ENCODE measurements at places on chromosomes 2 and 18.

- peaks cover 5% of the 10 kb centered on the region for H3K27me3 ChIP-seq
- H3K4me3 ChIP-seq: no peak overlapping the region
- H3K27ac ChIP-seq: no peak overlapping the region
- no peaks in the 10 kb centered on the region for H3K36me3 ChIP-seq
- peaks cover 23% of the 10 kb centered on the region for H3K4me1 ChIP-seq
These were observed 223.3 kb downstream of the METTL4 start for GRCh38 chr18:2348003-2348402.

DNA sequence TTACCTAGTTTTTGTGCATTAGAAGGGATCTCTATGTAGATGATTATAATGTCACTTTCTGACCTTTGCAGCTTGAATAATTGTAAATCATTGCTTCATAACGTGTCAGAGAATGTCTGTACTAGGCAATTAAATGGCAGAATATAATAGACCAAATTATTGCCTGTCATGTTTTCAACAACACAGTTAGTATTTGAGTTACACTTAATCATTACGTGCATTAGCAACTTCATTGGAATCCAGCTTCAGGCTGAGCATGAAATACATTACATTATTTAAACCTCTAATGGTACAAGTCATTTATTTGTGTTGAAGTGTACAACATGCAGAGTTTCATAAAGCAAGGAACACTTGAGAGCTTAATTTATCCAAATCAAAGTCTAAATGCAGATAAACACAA, 48.0 kb downstream of the ZNF407 start:
- no peak overlapping the region for H3K4me3 ChIP-seq
- H3K4me1 ChIP-seq: peaks cover 21% of the 10 kb centered on the region
- no peaks in the 10 kb centered on the region for H3K27me3 ChIP-seq
- H3K27ac ChIP-seq: no peak overlapping the region
- H3K36me3 ChIP-seq: peaks cover 10% of the 10 kb centered on the region

DNA sequence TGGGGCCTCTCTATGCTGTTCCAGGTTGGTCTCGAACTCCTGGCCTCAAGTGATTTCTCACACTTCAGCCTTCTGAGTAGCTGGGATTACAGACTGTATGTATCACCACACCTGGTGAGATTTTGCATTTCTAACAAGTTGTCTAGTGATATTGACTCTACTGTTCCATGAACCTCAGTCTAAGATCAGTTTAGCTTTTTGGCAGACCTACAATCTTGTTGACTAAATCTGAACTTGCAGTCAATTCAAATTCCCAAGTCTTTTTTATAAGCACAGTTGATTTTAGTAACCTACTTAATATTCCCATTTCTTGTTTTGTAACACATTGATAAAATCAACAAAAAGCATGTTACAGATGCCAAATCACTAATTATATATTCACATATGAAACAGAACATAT, 266.1 kb upstream of the CYP26B1 start:
- H3K4me1 ChIP-seq: peaks cover 2% of the 10 kb centered on the region
- H3K4me3 ChIP-seq: no peak overlapping the region
- H3K36me3 ChIP-seq: peaks cover 36% of the 10 kb centered on the region
- H3K27me3 ChIP-seq: no peaks in the 10 kb centered on the region
- DNase-seq: no peak
- H3K27ac ChIP-seq: no peak overlapping the region

GRCh38 chr18:30135938-30136337, 906.6 kb downstream of the DSC3 start:
- DNase-seq: no peak
- H3K27ac ChIP-seq: no peak overlapping the region
- H3K27me3 ChIP-seq: no peaks in the 10 kb centered on the region
- H3K4me3 ChIP-seq: no peak overlapping the region
- no peaks in the 10 kb centered on the region for H3K36me3 ChIP-seq

DNA sequence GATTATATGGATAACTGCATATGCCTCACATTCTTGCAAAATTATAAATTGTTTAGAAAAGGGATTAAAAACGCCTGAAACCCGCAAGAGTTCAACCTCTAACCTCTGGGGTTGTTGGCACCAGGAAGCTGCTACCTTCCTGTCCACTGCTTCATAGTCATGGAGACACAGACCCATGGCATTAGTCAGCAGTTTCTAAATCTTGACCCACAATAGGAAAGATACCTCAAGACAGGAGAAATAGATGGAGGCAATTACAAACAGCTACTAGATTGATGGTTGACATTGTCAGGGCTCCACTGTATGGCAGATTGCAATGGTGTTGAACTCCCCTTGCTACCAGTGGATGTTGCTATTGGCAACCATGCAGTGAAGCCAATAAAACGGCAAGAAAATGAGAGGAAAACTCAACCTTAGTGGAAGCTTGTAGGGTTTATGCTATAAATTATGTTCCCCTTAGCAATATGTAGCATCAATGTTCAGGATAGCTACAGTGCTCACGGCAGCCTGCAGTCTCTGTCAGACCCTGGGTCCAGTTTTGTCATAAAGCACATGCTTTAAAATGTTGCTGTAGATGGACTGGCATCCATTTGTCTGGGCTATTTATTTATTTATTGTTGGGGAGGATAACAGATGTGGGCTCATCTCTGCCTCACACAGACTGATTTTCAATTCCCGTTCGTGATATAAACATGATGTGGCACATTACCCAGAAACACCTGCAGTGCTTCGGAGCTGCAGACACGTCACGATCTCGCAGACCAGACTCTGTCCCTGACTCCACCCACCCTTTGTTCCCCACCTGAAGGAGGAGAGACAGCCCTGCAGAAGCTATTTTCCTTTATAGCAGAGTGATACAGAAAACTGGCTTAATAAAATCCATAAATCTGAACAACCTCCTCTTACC, 233.4 kb downstream of the AGPS start:
- no peaks in the 10 kb centered on the region for H3K27me3 ChIP-seq
- peak overlapping the region; percentile 47 for H3K27ac ChIP-seq
- no peak overlapping the region for H3K4me3 ChIP-seq
- peaks cover 5% of the 10 kb centered on the region for H3K36me3 ChIP-seq
- no peak for DNase-seq
- peaks cover 39% of the 10 kb centered on the region for H3K4me1 ChIP-seq

GRCh38 chr2:47891369-47892337, 14.6 kb downstream of the FBXO11 start:
- no peak for DNase-seq
- no peaks in the 10 kb centered on the region for H3K27me3 ChIP-seq
- H3K36me3 ChIP-seq: peaks cover 8% of the 10 kb centered on the region
- H3K4me1 ChIP-seq: peaks cover 35% of the 10 kb centered on the region

DNA sequence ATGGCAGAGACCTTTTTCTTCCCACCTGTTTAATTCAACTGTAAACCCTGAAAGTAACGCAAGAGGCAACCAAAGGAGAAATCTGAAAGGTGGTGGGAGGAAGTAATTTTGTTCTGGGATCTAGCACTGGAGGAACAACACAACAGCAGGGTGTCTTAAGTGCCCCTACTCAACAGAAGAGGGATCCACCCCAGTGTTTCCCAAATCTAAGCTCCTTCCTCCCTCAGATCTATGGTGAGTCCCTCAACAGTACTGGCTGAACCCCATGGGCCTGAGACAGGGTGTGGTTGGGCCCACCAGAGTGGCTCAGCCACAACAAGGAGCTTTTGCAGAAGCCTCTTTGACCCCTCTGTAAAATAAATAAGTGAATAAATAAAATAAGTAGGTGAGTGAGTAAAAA, 790.3 kb downstream of the ERBB4 start:
- H3K36me3 ChIP-seq: no peaks in the 10 kb centered on the region

DNA sequence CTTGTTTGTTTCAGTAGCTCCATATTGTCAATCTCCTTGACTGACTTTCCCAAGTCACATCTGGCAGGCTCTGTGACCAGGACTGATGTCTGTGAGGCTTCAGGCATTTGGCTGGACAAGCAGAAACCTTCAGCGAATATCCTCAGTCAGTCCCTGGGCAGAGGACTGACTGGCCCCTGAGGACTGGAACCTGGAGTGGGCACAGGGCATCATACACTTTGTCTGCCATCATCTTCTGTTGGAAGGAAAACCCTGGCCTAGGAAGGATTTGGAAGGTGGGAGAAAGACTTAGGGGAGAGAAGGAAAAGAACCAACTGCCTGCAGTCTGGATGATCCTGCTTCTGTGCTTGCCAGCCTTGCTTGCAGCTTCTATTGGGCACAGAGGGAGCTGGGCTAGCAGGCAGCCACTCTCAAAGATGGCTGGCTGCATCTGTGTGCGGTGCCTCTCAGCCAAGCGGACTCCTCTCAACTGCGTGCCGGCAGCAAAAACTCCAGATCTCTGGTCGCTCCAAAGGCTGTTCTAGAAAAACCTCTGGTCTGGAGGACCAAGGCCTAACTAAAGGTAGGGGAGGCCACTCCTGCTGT, 126.8 kb downstream of the MARCHF4 start:
- H3K36me3 ChIP-seq: no peaks in the 10 kb centered on the region
- peaks cover 13% of the 10 kb centered on the region for H3K27me3 ChIP-seq
- no peak overlapping the region for H3K27ac ChIP-seq
- H3K4me3 ChIP-seq: no peak overlapping the region

DNA sequence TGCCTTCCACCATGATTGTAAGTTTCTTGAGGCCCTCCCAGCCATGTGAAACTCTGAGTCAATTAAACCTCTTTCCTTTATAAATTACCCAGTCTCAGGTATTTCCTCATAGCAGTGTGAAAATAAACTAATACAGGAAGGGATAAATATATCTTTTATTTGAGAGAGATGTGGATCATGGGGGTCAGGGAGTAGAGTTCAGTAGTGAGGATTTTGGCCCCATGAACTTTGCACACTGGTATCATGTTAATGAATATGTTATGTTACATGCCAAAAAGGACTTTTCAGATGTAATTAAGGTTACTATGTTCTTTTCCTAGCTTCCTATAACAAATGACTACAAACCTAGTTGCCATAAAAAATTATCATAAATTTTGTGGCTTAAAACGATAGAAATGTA, 1393.7 kb downstream of the DSC3 start:
- no peak for DNase-seq
- H3K36me3 ChIP-seq: no peaks in the 10 kb centered on the region
- H3K4me1 ChIP-seq: peaks cover 1% of the 10 kb centered on the region
- H3K27ac ChIP-seq: no peak overlapping the region
- no peak overlapping the region for H3K4me3 ChIP-seq
- no peaks in the 10 kb centered on the region for H3K27me3 ChIP-seq

DNA sequence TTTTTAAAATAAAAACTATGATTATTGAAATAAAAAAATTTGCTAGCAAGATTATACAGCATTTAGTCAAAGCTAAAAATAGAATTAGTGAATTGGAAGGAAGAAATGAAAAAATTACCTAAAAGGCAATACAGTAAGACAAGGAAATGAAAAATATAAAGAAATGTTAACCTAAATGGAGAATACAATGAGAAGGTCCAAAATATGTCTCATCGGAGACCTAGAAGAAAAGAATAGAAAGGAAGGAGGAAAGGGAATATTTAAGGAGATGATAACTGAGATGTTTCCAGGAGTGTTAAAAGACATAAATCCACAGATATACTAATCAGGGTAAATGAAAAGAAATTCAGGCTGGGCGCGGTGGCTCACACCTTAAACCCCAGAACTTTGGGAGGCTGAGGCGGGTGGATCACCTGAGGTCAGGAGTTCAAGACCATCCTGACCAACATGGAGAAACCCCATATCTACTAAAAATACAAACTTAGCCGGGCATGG, 78.9 kb downstream of the AFF3 start:
- H3K36me3 ChIP-seq: peaks cover 14% of the 10 kb centered on the region
- H3K27ac ChIP-seq: no peak overlapping the region
- H3K4me1 ChIP-seq: peaks cover 18% of the 10 kb centered on the region
- peaks cover 25% of the 10 kb centered on the region for H3K27me3 ChIP-seq

DNA sequence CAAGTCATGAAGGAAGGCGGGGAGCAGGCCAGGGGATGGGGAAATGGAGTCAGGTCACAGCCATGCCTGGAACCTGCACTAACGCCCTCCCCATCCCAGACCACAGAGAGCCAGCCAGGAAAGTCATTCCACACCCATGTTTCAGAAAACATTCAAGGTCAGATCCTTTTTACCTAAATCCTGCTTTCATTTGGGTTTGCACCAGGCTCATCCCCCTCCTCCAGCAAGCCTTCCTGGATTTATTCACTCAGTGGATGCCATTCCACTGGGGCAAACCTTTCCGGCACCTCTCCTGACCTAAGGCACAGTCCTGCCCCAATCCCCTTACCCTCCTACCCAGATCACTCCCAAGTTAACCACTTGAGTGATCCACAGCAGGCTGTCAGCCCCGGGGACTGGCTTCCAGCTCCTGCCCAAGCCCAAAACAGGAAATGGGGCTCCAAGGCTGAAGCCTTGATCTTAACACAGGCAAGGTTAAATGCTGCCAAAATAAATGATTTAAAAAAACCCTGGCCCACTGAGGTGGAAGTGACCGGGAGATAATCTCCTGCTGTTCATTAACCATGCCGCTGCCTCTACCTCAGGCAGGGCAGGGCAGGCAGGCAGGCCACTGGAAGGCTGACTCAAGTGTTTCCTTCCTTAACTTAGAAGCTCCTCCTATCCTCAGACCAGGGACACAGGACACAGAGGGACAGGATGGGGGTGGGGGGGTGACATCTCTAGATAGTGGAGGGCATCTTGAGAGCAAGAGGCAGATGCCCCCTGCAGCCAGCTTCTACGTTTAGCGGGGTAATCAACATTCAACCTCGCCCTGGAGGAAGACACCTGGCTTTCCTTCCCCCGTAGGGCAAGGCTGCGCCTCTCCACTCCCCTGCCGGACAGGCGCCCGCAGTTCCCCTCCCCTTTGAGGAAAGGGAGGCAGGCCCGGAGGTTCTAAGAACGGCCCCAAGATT, 1.4 kb downstream of the RAB11FIP5 start:
- peaks cover 20% of the 10 kb centered on the region for H3K4me1 ChIP-seq
- peak overlapping the region; percentile 83 for H3K27ac ChIP-seq
- H3K4me3 ChIP-seq: peak overlapping the region; percentile 79
- H3K27me3 ChIP-seq: peaks cover 9% of the 10 kb centered on the region
- no peaks in the 10 kb centered on the region for H3K36me3 ChIP-seq

- no peak for DNase-seq
- peaks cover 75% of the 10 kb centered on the region for H3K27me3 ChIP-seq
- no peak overlapping the region for H3K27ac ChIP-seq
- H3K4me3 ChIP-seq: peak overlapping the region; percentile 68
- peaks cover 5% of the 10 kb centered on the region for H3K4me1 ChIP-seq
- H3K36me3 ChIP-seq: no peaks in the 10 kb centered on the region
These were observed 558 bp downstream of the FBXO41 start for GRCh38 chr2:73283545-73284295.

- H3K27ac ChIP-seq: no peak overlapping the region
- DNase-seq: no peak
- H3K36me3 ChIP-seq: no peaks in the 10 kb centered on the region
- H3K4me1 ChIP-seq: no peaks in the 10 kb centered on the region
- no peak overlapping the region for H3K4me3 ChIP-seq
These were observed 3.9 kb downstream of the CTLA4 start for GRCh38 chr2:203871371-203871983.
